ENCODE measurements at places on chromosomes 7 and 10. TPM values are rescaled to one million over a fixed set of nuclear protein-coding genes. Genes with fewer than 3 reads are reported as not detected.

- DNase-seq, result no peak
These were observed 6.1 kb downstream of the NYAP1 start for GRCh38 chr7:100489824-100490223.

- no peak for DNase-seq
These were observed 3.1 kb upstream of the HOXA10 start for GRCh38 chr7:27176962-27177794.

DNA sequence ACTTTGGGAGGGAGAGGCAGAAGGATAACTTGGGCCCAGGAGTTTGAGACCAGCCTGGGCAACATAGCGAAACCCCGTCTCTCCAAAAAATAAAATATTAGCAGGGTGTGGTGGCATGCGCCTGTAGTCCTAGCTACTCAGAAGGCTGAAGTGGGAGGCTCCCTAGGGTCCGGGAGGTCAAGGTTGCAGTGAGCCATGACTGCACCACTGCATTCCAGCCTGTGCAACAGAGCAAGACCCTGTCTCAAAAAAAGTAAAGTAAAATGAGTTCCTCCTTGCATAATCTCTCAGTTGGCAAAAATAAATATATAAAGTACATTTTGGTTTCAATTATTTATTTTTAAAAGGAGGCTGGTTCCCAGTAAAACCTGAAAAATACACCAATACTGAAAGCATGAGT lies 11.8 kb downstream of the NANOS1 start:
- no peak for DNase-seq

GRCh38 chr7:93958216-93958615 lies 36.7 kb downstream of the GNG11 start:
- DNase-seq, result no peak

DNA sequence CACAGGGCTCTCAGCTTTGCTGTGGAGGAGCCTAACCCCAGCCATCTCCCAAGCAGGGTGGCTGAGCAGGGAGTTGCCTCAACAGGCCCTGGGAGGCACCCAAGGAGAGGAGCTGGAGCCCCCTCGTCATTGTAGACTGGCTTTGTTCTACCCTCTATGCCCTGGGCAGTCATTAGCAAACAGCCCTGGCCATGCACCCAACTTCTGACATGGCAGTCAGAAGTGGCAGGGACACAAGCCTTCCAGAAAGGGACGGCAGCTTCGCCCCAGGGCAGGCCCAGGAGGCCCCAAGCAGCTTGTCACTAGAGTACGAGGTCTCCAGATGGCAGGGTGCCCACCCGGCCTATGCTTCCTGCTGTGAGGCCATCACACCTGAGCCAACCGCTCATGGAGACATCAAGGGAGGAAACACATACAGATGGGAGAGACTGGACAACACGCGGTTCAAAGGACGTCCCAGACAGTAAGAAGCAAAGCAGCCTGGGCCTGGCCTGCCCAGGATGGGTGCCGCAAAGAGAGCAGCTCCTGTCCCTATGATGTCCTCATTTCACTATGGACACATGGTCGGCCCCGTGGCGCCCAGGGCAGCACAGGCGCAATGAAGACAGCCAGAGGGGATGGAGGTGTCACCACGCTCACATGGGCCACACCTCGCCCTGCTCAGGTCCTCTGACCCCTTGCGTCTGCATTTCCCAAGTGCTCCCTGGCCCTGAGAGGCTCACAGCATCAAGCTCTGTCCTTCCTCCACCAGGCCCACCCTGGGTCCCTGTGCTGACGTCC lies 190.9 kb upstream of the CXCL12 start:
- DNase-seq, result no peak

- no peak for DNase-seq
These were observed 6.5 kb downstream of the AHR start for GRCh38 chr7:17304926-17305325.

- DNase-seq, result no peak
These were observed 9.7 kb upstream of the ANK3 start for GRCh38 chr10:60399328-60399727.

- DNase-seq, result no peak
These were observed 18.3 kb downstream of the GOT1 start for GRCh38 chr10:99412099-99412498.

DNA sequence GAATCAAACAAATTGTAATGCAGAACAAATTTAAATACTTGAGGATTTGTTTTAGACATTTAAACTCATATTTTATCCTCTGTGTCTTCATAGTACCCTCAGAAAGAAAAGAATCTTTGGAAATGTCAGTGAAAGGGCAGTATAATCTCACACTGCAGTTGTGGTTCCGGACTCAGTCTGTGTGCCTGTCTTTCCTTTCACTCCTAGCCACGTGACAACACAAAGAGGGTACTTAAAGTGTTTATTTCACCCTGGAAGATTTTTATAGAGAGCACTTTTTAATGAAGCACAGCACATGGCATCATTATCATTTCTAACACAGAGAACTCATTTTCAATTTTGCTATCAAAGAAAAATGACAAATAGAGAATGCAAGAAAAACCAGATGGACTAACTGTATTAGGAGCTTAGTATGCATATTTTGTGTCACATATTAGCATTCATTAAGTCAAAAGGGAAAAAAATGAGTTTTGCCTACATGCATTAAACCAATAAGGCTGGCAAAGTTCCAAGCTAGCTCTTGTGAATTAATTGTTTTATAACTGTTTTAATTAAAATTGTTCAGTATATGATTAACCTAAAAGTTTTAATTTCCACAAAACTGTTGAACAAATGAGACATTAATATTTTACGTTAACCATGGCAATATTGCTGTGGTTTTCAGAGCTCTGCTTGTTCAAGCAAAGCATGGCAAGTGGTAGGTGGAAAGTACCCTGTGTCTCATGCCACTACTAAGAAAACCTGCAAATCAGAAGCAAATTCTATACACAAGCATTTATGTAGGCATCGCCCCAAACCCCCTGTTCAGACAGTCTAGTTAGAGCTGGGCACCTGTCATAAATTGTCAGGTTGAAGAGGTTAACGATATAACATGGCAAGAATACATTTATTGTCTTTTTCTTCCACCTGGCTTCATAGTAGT lies 65.9 kb downstream of the AUTS2 start:
- no peak for DNase-seq

DNA sequence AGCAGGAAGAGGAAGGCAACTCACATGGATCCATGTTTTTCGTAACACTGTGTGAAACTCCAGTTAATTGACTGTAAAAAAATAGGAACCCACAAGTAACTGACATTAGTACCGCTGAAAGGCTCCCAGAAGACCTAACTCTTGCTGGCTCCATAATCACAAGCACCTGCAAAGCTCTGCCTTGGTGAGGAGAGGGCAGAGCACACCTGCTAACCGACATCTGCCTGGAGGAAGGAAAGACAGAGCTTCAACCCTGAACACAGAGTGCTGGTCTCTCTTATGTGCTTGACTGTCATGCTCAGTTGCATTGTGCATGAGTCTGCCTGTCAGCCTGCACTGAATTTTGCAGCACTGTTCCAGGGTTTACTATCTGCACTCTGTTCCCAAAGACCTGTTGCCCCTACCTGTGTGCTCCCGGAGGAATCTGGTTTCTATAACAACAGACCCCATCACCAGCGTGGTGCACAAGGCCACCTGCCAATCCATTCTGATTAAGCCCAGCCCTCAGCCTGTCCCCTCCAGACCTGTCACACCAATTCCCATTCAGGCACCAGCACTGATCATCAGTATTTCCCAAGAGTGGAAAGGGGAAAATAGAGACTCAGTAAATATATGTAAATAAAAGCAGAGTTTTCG lies 63.1 kb upstream of the ANKRD1 start:
- no peak for DNase-seq

DNA sequence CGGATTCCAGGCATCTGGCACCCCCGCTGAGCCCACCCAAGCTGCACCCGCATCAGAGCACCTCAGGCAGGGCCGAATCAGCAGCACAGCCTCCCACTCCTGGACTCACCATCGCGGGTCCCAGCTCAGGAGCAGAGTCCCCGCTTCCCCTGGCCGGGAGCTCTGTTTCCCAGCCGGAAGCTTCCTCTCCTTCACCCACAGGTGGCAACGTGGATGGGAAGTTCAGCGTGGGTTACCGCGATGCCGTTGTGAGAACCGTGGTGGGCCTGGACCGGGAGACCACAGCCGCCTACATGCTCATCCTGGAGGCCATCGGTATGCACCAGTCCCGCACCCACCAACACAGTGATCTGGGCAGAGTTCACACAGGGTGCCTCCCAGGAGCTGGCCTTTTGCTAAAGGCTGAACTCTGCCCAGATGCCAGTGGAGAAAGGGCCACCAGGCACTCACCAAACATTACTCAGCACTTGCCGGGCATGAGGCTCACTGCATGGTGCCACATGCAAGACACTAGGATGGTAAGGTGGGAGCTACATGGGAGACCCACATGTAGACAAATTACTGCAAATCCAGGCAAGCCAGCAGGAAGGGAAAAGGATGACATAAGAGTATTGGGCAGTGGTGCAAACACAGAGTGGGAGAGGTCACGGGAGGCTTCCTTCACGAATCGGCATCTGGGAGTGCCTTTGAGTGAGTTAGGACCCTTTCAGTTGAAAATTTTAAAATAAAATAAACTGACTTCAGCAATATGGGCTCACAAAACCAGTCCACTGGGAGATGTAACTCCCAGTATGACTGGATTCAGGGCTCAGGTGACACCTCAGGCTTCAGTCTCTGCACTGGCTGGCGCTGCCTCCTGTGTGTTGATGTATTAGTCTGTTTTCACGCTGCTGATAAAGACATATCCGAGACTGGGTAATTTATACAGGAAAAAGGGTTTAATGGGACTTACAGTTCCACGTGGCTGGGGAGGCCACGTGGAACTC lies 10.4 kb downstream of the C10orf105 start:
- no peak for DNase-seq

The MYL7 gene
- total RNA-seq, result not detected

The CRYGN gene
- total RNA-seq, result not detected

The NPY4R2 gene
- total RNA-seq, result not detected

Measured in naive thymus-derived CD4-positive, alpha-beta T cell (primary cell).